Prostate gland (tissue), 2 donors: ENCODE measurements at places on chromosomes 6 and 20. TPM values are rescaled to one million over a fixed set of nuclear protein-coding genes. Genes with fewer than 3 reads are reported as not detected.

GRCh38 chr6:138970856-138971425 is 17.1 kb downstream of the REPS1 start:
- no peaks in the 10 kb centered on the region for H3K4me1 ChIP-seq
- no peaks in the 10 kb centered on the region for H3K36me3 ChIP-seq
- DNase-seq = no peak
- no peak overlapping the region for H3K4me3 ChIP-seq

Gene SLC2A10
- total RNA-seq = 54.9 TPM

GRCh38 chr20:3129094-3129493 is 30.6 kb downstream of the FASTKD5 start:
- H3K36me3 ChIP-seq = no peaks in the 10 kb centered on the region
- no peaks in the 10 kb centered on the region for H3K4me1 ChIP-seq
- no peak overlapping the region for H3K4me3 ChIP-seq
- no peaks in the 10 kb centered on the region for H3K27me3 ChIP-seq
- no peak for DNase-seq

DNA sequence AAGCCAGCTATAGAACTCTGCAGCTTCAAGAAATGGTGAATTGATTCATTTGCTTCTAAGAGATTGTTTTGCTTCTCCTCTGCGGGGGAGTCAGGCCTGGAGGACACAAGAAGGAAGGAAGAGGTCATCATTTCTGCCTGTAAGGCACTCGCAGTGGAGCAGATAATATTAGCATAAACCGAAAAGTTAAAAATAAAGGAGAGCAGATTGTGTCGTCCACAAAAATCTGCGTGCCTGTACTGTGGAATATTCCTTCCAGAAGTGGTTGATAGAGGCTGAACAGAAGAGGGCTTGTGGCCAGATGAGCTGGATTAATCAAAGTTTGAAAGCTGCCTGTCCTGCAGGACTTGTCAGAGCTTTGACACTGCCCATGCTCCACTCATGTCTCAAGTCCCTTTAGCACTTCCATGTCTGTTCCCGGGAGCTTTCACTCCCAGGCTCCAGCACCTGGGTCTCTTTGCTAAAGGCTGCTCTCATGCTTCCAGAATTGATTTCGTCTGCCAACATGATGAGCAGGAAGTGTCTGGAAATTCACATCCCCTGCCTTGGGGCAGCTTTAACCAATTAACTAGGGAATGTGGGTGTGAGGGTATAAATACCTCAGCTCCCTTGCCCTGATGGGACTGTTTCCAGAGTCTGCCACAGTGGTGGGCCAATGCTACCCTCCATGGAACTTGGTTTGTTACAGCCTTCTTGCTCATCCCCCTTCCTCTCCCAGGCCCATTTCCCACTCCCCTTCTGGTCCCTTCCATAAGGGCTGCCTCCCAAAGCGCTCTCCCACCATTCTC is 65.1 kb upstream of the STX16 start:
- H3K36me3 ChIP-seq = no peaks in the 10 kb centered on the region
- H3K27ac ChIP-seq = no peak overlapping the region
- no peak for DNase-seq
- no peak overlapping the region for H3K4me3 ChIP-seq
- H3K27me3 ChIP-seq = no peaks in the 10 kb centered on the region

GRCh38 chr20:48619126-48620101 is 208.4 kb downstream of the PREX1 start:
- no peak for DNase-seq
- H3K36me3 ChIP-seq = no peaks in the 10 kb centered on the region
- no peak overlapping the region for H3K27ac ChIP-seq
- no peaks in the 10 kb centered on the region for H3K27me3 ChIP-seq
- H3K4me1 ChIP-seq = peaks cover 2% of the 10 kb centered on the region
- H3K4me3 ChIP-seq = no peak overlapping the region

DNA sequence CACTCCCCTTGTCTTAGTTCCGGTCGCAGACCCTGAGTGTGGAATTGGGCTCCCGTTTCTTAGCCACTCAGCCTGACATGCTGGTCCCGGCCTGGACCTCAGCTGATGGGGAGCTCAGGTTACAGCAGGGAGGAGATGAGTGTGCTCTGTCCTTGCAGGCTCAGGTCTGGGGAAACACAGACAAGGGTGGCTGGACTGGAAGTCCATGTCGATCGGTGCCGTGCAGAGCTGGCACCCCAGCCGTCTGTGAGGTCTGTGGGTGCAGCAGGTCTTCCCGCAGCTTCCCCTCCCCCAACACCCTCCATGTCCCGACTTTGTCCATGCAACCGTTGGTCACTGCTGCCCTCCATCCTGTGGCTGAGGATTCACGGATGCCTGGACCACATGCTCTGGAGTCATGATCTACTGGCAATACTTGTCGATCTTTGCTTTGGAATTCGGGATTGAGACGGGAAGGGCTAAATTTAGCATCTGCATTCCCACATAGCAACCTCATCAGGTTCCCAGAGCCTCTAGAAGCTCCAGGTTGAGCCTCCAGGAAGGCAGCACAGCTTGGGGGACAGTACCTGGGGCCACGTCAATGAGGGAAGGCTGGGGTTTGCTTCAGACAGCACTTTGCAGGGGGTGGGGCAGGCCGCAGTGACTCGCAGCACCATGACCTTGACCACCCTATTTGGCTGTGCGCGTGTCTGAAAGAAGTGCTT is 118.8 kb downstream of the PSMB1 start:
- no peaks in the 10 kb centered on the region for H3K27me3 ChIP-seq
- no peaks in the 10 kb centered on the region for H3K36me3 ChIP-seq
- no peak overlapping the region for H3K27ac ChIP-seq
- H3K4me3 ChIP-seq = no peak overlapping the region

Gene CHMP4B
- total RNA-seq = 75.7 TPM

Gene TREM2
- 6.8 TPM for total RNA-seq

GRCh38 chr6:90457867-90458259 is 129.0 kb downstream of the MAP3K7 start:
- no peaks in the 10 kb centered on the region for H3K36me3 ChIP-seq
- no peak for DNase-seq
- H3K4me1 ChIP-seq = no peaks in the 10 kb centered on the region
- H3K4me3 ChIP-seq = no peak overlapping the region
- H3K27me3 ChIP-seq = no peaks in the 10 kb centered on the region

Gene TSHZ2
- total RNA-seq = 9.8 TPM

DNA sequence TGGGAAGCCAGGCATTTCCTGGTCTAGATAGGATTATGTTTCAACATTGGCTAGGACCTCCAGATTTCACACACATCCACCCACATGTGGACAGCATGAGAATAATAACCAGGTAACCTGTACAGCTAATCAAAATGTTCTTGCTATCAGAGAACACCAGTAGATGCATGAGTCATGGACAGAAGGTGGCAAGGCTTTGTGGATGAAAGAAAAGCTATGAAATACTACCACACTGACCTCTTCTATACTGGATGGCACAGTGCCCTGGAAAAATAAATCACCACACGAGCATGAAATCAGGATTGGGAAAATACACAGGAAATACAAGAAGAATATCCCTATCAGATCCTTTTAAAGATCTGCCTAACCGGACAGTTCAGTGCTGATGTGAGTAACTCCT is 113.0 kb downstream of the GMDS start:
- H3K36me3 ChIP-seq = no peaks in the 10 kb centered on the region
- H3K27me3 ChIP-seq = no peaks in the 10 kb centered on the region
- DNase-seq = no peak
- H3K27ac ChIP-seq = no peak overlapping the region
- no peak overlapping the region for H3K4me3 ChIP-seq

Gene LTB
- not detected for total RNA-seq

- H3K4me1 ChIP-seq = no peaks in the 10 kb centered on the region
- H3K27ac ChIP-seq = peak overlapping the region; percentile 65
- H3K4me3 ChIP-seq = no peak overlapping the region
- no peaks in the 10 kb centered on the region for H3K36me3 ChIP-seq
- DNase-seq = peak; percentile 81
These were observed 25.2 kb downstream of the DLL1 start for GRCh38 chr6:170265655-170266054.

- H3K4me1 ChIP-seq = peaks cover 8% of the 10 kb centered on the region
- H3K36me3 ChIP-seq = no peaks in the 10 kb centered on the region
- H3K27ac ChIP-seq = no peak overlapping the region
- no peak overlapping the region for H3K4me3 ChIP-seq
- DNase-seq = no peak
These were observed 30.8 kb upstream of the SCRT2 start for GRCh38 chr20:706366-706885.

DNA sequence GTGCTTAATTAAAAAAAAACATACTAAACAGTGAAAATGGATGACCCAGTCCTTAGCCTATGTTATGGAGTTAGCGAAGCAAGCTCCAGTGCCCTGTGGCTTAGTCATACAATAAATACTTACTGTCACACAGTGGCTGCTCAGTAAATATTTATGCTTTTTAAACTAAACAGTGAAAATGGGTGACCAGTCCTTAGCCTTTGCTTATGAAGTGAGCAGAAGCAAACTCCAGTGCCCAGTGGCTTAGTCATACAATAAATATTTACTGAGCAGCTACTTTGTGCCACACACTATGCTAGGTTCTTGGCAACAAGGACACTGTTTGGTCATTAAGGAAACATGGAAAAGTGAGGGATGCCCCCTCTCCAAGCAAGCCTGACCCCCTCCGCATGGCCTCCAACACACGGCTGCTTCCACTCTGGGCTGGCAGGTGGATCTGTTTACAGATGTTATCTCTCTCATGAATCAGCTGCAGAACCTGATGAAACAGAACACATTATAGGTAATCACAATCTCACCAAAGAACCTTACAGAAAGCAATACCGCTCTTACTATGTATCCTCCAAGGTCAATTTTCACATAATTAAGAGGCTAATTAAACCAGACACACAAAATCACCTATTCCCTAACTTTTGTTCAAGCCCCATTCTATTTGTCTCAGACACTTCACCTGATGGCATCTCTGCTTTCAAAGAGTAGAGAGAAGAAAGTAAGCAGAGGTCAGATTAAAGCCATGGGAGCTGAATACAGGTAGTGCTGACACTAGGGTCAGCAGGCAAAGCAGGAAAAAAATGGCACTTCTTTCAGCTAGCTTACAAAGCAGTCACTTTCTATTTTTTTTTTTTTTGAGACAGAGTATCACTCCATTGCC is 27.3 kb downstream of the CDK5RAP1 start:
- H3K4me1 ChIP-seq = no peaks in the 10 kb centered on the region
- no peak overlapping the region for H3K4me3 ChIP-seq
- H3K36me3 ChIP-seq = peaks cover 10% of the 10 kb centered on the region
- peak overlapping the region; percentile 77 for H3K27ac ChIP-seq
- no peaks in the 10 kb centered on the region for H3K27me3 ChIP-seq

DNA sequence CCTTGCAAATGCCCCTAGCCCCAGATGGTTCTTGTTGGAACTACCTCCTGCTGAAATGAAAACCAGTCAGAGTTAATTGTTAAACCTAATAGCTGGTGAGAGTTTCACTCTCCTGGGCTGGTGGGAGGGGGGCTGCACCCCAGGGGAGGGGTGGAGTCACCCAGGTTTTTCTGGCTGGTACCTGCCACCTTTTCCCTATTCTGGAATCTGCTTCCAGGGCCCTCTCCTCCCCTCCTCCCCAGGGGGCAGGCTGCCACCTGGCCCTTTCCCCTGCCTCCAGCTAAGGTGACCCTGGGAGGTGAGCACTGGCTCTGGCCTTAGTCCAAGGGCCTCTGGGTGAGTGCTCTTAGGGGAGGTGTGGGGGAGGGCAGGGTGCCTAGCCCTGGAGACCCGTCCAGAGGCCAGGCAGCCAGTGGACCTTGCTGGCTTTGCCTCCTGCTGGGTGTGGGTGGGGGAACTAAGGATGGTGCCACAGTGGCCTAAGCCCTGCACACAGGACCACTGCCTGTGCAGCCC is 48.8 kb upstream of the EPB41L1 start:
- H3K27me3 ChIP-seq = no peaks in the 10 kb centered on the region
- no peak overlapping the region for H3K4me3 ChIP-seq
- no peaks in the 10 kb centered on the region for H3K4me1 ChIP-seq
- DNase-seq = no peak

GRCh38 chr20:59678288-59678687 is 73.9 kb downstream of the PHACTR3 start:
- no peak overlapping the region for H3K27ac ChIP-seq
- no peak for DNase-seq
- H3K4me1 ChIP-seq = no peaks in the 10 kb centered on the region
- H3K4me3 ChIP-seq = no peak overlapping the region
- peaks cover 3% of the 10 kb centered on the region for H3K27me3 ChIP-seq
- H3K36me3 ChIP-seq = no peaks in the 10 kb centered on the region

DNA sequence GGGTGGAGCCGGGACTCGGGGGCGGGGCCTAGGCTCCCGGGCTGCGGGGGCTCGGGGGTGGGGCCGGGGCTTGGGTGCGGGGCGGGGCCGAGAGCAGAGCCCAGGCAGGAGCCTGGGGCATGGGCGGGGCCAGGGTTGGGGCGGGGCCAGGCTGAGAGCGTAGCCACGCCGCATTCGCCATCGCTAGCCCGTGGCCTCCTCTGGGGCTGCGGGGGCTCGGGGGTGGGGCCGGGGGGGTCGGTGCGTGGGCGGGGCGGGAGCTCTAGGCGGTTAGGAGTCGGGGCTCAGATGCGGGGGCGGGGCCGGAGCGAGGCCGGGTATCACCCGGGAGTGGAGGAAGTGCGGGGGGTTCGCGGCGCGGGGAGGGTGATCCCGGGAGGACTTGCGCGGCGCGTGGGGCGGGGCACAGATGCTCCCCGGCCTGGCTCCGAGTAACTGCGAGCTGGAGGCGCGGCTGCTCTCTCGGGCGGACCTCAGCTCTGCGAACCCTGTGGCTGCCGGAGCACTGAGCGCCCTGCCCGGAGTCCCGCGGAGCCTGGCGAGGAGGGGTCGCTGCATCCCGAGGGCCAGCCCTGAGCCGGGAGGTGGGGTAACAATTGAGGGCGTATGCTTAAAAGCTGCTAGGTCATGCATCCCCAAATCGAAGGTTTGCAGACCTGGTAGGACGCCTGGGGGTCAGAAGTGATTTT is 434 bp upstream of the ECI2 start:
- peak; percentile 95 for DNase-seq
- H3K27ac ChIP-seq = peak overlapping the region; percentile 86
- no peaks in the 10 kb centered on the region for H3K4me1 ChIP-seq
- H3K27me3 ChIP-seq = no peaks in the 10 kb centered on the region
- H3K4me3 ChIP-seq = peak overlapping the region; percentile 83

Gene FARS2
- total RNA-seq = 11.6 TPM

Gene CPNE5
- 64.5 TPM for total RNA-seq

Gene TBXT
- total RNA-seq = 0.23 TPM

Gene ADGRF1
- total RNA-seq = 5.6 TPM

Gene SLC22A1
- total RNA-seq = 4.4 TPM

DNA sequence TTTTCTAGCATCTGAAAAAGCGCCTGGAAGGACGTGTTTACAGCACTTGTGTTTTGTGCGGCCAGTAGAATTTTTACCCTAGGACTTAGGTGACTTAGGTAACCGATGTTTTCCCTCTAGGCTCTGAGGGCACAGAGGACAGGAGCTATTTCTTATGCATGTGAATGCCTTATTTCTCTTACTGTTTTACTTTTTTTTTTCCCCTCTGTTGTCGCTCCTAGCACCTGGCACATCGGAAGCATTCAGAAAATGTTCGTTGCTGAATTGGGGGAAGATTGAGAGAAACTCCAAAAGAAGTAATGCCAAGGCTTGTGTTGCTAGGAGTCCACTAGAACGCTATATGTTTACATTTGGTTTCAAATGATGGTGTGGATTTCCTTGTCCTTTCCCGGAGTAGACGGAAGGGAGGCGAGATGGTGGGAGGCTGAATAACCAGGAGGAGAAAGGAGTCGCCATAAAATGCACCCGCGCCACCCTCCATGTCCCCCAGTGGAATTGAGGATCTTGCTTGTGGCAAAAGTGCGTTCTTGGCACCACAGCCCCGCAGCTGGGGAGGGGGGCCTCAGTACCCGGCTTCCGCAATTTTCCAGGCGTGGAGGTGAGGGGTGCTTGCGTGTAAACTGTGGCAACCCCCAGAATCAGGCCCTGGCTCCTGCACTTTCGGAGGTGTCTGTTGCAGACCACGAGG is 6.9 kb downstream of the OLIG3 start:
- no peak overlapping the region for H3K27ac ChIP-seq
- no peak for DNase-seq
- H3K27me3 ChIP-seq = peaks cover 33% of the 10 kb centered on the region
- no peaks in the 10 kb centered on the region for H3K4me1 ChIP-seq
- no peak overlapping the region for H3K4me3 ChIP-seq
